Suppressor macrophage treated with lipopolysaccharide for 1 hour (primary cell): ENCODE measurements at places on chromosomes 4 and X.

DNA sequence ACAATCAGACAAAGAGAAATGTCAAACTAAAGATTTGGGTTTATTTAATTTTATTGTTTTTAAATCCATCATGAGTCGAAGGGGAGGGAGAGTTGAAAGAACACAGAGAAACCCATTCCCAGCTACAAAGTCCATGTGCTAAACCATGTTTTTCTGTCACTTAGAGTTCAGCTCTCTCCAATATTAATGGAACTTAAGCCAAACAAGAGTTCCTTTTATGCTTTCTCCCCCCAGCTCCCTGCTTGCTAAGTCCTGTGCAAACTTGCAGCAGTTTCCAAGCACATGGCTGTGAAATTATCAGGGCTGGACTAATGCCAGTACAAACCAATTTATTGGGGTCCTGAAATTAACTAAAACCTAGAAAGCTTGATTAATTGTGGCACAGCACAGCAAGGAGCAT lies 9.7 kb upstream of the CHRDL1 start:
- DNase-seq, result no peak

GRCh38 chr4:187547316-187547715 lies 448.3 kb upstream of the ZFP42 start:
- no peak for DNase-seq

GRCh38 chr4:126582737-126583136 lies 1050.0 kb upstream of the INTU start:
- DNase-seq, result no peak

GRCh38 chr4:53531585-53532224 lies 59.6 kb downstream of the LNX1 start:
- DNase-seq, result no peak

DNA sequence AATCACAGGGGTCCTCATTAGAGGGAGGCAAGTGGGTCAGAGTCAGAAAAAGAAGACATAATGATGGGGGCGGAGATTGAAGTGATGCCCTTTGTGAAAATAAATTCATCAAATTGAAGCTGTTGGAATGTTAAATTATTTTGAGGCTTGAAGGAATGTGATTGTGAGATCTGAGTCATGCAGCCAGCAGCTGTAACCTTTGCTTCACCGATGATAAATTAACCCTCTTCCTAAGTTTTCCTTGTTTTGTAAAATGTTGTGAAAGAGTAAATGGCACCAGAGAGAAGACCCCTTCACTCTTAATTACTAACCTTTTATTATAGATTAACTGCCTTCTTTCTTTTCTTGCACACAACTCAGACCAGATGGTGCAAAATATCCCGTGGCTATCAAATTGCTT lies 47.7 kb upstream of the FAM9A start:
- DNase-seq, result no peak
